ENCODE measurements at places on chromosomes 2 and 18.

DNA sequence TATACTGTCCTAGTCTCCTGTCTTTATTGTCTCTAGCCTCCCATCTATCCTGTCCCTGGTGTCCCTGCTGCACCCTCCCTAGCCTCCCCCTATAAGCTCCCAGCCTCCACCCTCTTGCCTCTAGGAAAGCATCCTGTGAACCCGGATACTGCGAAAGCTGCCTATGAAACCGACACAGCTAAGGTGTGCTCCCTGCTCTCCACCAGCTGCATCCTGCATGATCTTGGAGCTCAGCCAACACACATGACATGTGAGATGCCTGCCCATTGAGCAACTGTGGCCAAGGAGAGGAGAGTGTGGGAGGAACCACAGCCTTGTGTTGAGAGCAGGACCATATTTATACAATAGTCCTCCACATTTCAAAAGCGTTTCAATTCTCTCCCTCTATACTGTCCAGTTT is 187.1 kb downstream of the ZBTB7C start:
- peak; percentile 37 for DNase-seq

DNA sequence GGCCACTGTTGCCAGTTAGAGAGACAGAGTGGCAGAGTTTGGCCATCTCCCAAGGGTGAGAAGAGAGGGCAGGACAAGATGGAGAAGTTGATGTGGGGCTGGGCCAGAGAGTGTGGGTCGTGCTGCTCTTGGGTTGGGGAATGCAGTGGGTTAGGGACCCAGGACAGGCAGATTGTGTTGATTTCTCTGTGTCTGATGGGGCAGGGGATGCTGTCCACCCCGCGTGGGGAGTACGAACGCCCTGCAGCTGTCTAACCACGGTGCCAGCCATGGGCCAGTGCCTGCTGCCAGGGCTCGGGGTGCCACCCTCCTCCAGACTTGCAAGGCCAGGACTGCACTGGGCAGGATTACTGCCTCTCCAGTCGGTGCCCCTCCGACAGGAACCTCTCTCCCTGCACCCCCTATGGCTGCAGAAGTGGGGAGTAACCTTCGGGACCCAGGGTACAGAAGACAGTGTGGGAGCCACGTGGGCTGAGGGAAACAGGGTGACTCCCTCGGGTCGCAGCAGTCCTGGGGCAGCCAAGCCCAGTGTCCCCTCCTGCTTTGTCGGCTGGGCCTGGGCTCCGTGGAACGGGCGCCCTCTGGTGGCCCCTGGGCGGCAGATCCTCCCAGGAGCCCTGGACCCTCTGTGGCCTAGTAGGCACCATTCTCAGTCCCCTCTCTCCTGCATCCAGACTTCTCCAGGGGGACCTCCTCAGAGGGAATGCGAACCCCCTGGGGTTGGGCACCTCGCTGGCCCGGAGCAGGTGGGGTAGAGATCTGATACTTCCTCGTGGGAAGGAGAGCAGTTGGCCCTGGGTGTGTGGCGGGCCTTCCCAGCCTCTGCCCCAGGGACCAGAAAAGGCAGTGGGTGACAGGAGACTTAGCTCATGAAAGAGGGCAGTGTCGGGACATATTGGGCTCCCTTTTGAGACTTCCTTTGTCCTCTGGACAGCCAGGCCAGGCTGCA is 2.7 kb downstream of the GPC1 start:
- DNase-seq = no peak

DNA sequence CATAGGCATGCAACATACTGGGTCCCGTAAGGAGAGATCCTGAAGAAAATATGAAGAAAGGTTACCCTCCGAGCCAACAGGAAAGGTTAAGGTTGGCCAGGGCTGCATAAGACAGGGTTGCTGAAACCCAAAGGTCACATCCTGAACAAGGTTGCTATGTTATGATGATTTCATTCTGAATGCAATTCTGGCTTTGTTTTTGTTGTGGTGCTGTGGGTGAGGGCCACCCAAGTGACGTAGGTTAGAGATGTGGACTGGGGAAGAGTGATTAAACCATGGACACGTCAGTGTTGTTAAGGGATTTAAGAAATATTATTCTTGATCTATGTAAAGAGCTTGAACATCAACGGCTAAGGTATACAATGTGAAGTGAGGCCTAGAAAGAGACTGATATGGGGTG is 60.0 kb downstream of the ZEB2 start:
- no peak for DNase-seq

DNA sequence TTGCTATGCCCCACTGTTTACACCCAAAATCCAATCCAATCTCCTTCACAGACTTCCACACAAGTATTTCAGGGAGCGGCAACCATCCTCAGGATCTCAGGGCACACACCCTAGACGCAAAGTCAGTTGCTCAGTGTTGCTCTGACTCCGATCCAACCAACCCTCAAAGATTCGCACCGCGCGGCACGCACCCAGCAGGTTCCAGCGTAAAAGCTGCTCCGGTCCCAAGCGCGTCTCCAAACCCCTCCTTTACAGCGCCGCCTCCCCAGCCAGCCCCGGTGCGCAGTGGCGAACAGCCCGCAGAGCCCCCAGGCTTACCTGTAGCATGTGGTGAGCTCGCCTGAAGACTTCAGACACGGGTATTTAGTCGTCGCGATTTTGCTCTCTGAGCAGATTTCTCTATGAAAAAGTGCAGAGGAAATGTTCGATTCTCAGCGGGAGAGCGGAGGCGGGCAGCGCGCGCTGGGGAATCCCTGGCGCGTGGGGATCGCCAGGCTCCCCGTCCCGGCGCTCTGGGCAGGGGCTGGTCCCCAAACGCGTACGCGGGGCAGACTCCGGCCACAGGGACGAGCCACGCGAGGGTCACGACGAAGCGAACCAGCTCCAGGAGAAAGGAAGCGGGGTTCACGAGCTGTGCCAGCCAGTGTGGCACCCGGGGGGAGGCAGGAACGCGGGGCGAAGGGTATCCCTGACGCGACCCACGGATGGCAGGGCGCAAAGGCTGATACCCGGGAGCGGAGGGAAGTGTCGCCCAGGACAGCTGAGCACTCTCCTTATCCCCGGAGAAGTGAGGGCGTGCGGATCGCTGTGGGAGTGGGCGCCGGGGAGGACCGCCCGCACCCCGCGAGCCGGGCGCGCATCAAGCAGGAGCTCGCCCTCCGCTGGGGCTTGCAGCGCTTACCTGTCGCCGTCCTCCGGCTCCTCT is 650 bp downstream of the CCBE1 start:
- DNase-seq = no peak

DNA sequence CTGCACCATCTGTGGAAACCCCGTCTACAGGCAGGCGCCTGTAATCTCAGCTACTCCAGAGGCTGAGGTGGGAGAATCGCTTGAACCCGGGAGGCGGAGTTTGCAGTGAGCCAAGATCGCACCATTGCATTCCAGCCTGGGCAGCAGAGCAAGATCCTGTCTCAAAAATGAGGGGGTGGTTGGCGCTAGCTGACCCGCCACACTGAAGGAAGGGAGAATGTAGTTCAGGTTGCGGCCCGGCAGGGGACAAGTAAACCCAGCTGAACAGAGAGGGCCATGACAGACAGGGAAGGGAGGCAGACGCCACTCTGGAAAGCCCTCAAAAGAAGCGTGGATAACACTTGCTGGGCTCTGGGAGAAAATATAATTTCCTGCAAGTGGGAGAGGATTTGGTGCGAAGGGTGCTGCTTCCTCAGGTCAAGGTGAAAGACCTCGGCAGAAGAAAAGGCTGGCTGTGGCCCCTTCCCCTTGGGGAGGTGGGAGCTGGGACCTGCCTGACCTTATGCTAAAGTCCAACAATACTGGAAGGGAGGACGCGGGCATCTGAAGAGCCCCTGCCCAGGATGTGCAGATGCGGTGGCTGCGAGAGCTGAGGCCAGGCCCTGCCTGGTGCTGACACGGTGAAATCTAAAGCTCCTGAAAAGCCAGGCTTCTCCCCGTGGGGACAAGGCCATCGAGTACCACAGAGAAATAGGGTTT is 3.7 kb upstream of the SFT2D3 start:
- no peak for DNase-seq

DNA sequence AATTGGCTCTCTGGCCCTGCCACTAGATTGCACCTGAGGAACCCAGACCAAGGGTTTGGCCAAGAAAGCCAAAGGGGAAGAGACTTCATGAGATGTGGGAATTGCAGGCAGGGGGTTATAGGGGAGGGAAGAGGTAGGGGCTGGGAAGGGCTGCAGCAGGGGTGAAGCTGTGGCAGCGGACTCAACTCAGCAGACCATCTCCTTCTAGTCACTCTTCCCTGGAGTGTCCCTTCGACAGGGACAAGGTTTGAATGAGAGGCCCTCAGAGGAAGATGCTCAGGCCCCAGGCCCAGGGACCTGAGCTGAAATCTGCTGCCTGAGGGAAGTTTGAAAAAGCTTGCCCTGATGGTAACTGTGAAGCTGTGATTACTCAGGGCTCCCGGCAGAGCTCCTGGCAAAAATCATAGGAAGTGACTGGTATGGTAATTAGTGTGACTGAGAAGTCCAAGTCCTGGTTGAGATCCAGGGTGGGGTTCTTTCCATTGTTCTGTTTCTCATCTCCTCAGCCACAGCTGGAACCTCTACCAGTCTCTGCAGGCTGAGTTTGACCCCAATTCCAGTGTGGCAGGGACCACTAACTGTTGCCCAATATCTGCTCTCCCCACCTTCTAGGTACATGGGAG is 300.9 kb downstream of the CYP26B1 start:
- DNase-seq = no peak

GRCh38 chr18:58495634-58496033 is 133.3 kb downstream of the ALPK2 start:
- no peak for DNase-seq

GRCh38 chr2:129812071-129812470 is 167.4 kb upstream of the RAB6C start:
- DNase-seq = no peak

DNA sequence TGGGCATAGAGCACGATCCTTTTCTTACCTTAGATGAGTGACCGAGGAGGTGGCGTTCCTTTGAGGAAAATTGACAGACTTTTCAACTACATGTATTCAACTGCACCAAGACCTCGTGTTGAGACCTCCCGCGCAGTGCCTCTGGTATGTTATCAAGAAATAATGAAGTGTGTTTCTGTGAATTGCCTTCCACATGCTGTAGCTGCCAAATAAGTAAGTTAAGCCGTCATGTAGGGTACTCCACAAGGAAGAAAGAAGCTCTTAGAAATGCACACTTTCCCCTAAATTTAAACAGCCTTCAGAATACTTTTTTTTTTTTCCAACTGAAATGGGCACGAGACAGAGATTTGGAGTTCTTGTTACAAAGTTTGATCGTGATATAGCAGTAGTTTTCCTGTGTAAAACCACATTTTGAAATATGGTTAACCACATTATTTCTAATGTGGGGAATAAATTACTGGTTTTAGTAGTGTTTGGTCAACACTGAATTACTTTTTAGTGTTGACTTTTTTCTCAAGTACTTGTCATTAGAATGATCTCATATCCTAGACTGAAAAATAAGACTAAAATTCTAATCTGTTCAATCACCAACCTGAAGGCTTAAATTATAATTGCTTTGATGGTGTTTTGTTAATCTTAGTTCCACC is 30.5 kb downstream of the PDK1 start:
- DNase-seq = no peak

DNA sequence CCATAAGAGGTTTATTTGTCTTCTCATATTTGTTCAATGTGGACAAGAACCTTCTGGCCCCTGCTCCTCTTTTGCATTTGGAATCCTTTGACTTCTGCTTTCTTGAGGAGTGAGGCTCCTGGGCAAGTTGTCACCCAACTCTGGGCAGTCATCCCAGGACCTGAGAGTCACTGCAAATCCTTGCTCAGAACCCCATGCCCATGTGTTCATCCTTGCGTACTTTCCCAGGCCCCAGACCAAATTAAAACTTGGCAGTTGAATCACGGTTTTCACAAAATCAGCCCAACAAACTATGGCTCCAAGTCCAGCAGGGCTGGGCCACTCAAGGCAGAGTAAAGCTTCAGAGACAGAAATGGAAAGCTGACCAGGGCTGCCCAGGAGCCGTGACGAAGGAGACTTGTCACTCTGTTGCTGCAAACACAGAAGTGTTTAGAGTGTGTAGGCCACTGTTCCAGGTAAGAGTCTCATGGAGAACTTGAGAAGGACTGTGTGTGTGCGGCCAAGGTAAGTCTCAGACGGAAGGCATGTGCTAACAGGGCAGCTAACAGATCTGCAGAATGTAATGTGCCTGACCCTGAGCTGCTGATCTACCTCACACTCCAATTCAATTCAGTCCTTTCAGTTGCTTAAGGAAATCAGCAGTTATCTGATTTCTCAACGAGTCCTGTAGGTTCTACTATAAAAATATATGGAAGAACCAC is 549.4 kb upstream of the HS6ST1 start:
- DNase-seq = no peak

DNA sequence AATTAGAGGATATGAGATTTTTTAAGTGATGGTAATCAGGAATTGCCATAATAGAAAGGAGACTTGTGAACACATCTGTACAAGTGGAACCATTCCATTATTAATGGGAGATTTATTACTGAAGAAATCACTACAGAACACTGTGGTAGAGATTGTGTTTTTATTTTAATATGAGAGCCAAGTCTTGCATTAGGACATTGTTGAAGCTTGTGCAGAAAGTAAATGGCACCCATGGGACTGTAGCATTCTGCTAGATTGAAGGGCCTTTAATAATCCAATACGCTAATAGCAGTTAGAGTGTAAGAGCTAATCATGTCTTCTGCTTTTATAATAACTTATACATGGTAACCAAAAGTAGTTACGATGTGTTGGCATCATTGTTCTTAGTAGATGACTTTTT is 83.6 kb downstream of the VRK2 start:
- DNase-seq = no peak

- DNase-seq = no peak
Measured at GRCh38 chr2:48900321-48901014, 144.9 kb upstream of the LHCGR start.

DNA sequence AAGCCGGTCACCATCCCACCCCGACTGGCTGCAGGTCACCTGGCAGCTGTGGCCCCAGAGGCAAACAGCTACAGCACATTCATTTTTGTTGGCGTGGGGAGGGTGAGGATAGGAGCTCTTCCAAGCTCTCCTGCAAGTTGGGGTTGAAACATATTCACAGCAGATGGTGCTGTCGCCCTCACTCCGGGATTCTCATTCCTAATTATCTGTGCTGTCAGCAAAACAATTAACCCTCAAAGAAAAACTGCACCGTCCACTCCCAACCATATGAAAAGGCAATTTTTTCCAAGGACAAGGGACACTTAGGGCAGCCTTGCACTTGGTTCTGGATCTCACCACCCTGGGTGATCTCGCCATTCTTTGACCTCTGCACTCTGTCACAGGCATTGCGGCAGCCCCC is 68.6 kb downstream of the ZBTB7C start:
- no peak for DNase-seq

Data from omental fat pad (tissue), 4 donors.